ENCODE measurements at places on chromosomes 16 and 17. TPM values are rescaled to one million over a fixed set of nuclear protein-coding genes. Genes with fewer than 3 reads are reported as not detected.

GRCh38 chr16:68238029-68238345, 2.1 kb upstream of the ESRP2 start:
- peak overlapping the region; percentile 78 for H3K4me3 ChIP-seq
- H3K4me1 ChIP-seq: peaks cover 34% of the 10 kb centered on the region
- H3K36me3 ChIP-seq: no peaks in the 10 kb centered on the region
- H3K27me3 ChIP-seq: peaks cover 31% of the 10 kb centered on the region

DNA sequence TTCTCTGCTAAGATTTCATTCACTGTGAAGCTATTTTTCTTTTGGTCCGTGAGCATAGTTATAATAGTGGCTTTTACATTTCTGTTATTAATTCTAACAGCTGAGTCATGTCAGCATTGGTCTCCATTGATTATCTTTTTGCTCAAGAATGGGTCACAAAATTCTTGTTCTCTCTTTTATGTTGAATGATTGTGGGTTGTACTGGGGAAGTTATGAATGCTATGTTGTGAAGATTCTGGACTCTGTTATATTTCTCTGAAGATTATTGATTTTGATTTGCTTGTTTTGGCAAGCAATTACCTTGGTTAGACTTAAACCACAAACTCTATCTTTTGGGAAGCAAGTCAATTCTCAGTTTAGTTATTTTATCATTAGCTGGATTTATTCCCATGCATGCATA, 98.8 kb downstream of the IRX5 start:
- peaks cover 3% of the 10 kb centered on the region for H3K4me1 ChIP-seq
- H3K36me3 ChIP-seq: peaks cover 2% of the 10 kb centered on the region
- no peak overlapping the region for H3K27ac ChIP-seq
- peaks cover 62% of the 10 kb centered on the region for H3K27me3 ChIP-seq
- no peak overlapping the region for H3K4me3 ChIP-seq

DNA sequence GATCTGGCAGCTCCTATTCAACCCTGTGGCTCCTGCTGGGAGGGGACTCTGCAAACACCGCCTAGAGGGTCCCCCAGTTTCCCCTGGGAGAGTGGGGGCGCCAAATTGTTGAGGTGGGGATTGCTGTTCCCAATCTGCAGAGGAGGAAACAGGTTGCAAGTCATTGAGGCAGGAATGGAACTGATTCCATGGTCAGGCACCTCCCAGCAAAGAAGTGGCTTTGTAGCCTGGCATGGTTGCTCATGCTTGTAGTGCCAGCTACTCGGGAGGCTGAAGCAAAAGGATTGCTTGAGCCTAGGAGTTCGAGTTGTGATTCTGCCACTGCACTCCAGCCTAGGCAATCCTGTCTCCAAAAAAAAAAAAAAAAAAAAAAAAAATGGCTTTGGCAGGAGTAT, 198 bp upstream of the PYDC1 start:
- H3K36me3 ChIP-seq: no peaks in the 10 kb centered on the region
- H3K27ac ChIP-seq: no peak overlapping the region
- H3K4me3 ChIP-seq: peak overlapping the region; percentile 52
- H3K4me1 ChIP-seq: peaks cover 13% of the 10 kb centered on the region

- no peaks in the 10 kb centered on the region for H3K36me3 ChIP-seq
- no peaks in the 10 kb centered on the region for H3K4me1 ChIP-seq
- no peak within 1 kb of the TSS for H3K4me3 ChIP-seq
- H3K27me3 ChIP-seq: no peaks in the 10 kb centered on the region
- H3K27ac ChIP-seq: no peak within 1 kb of the TSS
Observed at GRCh38 chr16:70646260-70647241, at the start of gene IL34. Gene IL34 (plus strand): TSS chr16:70646559. CDS start chr16:70646948, 389 bp downstream.

GRCh38 chr17:18327556-18327955, 12.5 kb downstream of the SMCR8 start:
- peaks cover 29% of the 10 kb centered on the region for H3K36me3 ChIP-seq
- no peak overlapping the region for H3K4me3 ChIP-seq
- no peaks in the 10 kb centered on the region for H3K4me1 ChIP-seq

GRCh38 chr17:21075739-21076085, 32.9 kb upstream of the USP22 start:
- H3K4me3 ChIP-seq: no peak overlapping the region
- peaks cover 5% of the 10 kb centered on the region for H3K27me3 ChIP-seq
- peaks cover 5% of the 10 kb centered on the region for H3K4me1 ChIP-seq
- H3K27ac ChIP-seq: peak overlapping the region; percentile 41
- DNase-seq: no peak

DNA sequence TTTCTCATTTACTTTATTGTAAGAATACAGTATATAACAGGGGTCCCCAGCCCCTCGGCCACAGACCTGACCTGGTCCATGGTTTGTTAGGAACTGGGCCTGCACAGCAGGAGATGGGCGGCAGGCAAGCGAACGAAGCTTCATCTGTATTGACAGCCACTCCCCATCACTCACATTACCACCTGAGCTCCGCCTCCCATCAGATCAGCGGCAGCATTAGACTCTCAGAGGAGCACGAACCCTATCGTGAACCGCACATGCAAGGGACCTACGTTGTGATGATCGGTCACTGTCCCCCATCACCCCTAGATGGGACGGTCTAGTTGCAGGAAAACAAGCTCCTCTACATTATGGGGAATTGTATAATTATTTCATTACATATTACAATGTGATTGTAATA, 410.6 kb downstream of the SLC39A11 start:
- no peaks in the 10 kb centered on the region for H3K27me3 ChIP-seq
- H3K36me3 ChIP-seq: peaks cover 4% of the 10 kb centered on the region
- H3K27ac ChIP-seq: no peak overlapping the region
- no peak for DNase-seq

DNA sequence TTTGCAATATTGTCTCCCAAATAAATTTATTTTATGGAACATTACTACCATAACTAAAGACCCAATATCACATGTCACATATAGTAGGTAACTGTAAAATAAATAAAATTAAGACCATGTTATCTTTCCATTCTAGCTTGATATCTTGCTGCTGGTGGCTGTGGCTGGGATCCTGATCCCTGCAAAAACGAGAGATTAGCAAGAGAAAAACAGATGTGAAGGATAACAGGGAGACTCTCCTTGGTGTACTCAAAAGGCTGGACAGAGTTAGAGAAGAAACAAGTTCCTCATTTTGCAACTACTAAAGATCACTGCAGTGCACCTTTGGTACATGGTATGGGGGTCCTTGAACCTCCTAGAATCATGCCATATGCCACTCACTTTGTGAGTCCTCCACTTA, 49.7 kb downstream of the ARHGAP27 start:
- no peak for DNase-seq
- H3K4me3 ChIP-seq: no peak overlapping the region
- no peak overlapping the region for H3K27ac ChIP-seq
- peaks cover 7% of the 10 kb centered on the region for H3K27me3 ChIP-seq

DNA sequence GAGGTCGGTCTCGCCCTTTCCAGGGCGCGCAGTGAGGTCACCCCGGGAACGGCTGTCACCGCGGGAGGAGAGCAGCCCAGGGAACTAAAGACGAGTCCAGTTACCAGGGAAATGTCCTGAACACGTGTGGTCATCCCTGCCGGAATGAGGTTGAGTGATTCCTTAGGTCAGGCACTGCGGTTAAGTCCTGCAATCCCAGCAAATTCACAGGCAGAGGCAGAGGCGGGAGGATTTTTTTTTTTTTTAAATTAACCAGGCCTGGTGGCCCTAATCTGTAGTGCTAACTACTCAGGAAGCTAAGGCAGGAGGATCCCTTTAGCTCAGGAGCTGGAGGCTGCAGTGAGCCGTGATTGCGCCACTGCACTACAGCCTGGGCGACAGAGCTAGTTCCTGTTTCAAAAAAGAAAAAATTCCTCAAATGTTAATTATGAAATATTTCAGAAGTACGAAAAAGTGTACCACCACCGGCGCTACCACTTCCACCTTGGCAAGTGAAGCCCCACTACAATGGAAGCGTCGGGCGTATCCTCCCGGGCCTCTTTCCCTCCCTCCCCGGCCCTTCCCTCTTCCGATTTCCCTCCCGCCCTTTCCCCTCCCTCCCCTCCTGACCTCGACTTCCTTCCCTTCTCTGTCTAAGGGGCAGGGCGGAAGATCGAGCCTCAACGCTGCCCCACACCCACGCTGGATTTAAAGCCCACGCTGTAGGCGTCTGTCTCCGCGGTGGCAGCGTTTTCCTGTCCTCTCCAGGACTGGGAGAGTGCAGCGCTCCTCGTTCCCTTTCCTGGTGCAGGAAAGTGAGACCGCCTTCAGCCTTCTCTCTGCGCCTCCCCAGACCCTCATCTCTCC, 27.3 kb downstream of the SLFN11 start:
- peaks cover 8% of the 10 kb centered on the region for H3K4me1 ChIP-seq
- H3K27me3 ChIP-seq: peaks cover 60% of the 10 kb centered on the region
- H3K27ac ChIP-seq: no peak overlapping the region
- peak overlapping the region; percentile 72 for H3K4me3 ChIP-seq
- DNase-seq: no peak
- H3K36me3 ChIP-seq: peaks cover 4% of the 10 kb centered on the region

DNA sequence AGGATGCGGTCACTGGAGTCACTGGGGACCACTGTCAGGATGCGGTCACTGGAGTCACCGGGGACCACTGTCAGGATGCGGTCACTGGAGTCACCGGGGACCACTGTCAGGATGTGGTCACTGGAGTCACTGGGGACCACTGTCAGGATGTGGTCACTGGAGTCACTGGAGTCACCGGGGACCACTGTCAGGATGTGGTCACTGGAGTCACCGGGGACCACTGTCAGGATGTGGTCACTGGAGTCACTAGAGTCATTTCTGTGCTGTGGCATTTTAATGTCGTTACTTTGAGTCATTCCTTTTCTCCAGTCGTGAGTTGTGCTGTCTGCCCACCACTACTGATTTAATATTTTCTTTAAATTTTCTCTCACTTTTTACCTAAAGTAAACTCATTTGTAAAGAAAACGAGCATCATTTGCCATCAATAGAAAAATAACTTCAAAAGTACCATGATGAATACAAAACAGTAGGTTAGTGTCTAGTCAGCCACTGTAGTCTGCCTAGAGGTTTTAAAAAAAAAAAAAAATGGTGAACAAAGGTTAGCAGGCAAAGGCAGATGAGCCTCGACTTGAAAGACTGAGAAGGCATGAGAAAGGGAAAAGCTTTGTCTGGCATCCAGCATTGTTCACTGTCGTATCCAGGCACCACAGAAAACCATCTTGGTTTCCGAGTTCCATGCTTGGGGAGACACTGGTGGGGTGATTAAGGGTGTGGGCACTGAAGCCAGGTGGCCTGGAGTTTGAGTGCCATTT, 346.6 kb downstream of the SNX29 start:
- no peak overlapping the region for H3K27ac ChIP-seq
- no peak for DNase-seq
- H3K27me3 ChIP-seq: no peaks in the 10 kb centered on the region
- H3K4me3 ChIP-seq: no peak overlapping the region
- H3K36me3 ChIP-seq: no peaks in the 10 kb centered on the region

DNA sequence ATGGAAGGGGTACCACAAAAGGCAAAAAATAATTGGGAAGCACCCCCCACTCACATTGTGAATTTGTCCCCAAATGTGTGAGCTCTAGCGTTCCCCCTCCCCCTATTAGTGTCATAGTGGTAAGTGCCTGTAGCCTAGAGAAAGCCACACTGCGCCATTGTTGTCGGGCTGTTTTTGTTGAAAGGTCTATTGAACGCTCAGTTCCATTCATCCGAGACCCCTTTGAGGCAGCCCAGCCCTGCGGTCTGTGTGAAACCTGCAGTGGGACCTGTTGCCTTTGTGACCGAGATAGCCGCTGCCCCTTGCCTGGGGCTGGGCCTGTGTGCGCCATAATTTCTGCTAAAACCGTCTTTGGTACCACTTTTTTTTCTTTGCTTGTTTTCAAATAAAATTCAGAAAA, 3.0 kb downstream of the JPT2 start:
- peaks cover 10% of the 10 kb centered on the region for H3K36me3 ChIP-seq
- H3K4me3 ChIP-seq: no peak overlapping the region
- H3K27me3 ChIP-seq: no peaks in the 10 kb centered on the region
- no peak for DNase-seq

DNA sequence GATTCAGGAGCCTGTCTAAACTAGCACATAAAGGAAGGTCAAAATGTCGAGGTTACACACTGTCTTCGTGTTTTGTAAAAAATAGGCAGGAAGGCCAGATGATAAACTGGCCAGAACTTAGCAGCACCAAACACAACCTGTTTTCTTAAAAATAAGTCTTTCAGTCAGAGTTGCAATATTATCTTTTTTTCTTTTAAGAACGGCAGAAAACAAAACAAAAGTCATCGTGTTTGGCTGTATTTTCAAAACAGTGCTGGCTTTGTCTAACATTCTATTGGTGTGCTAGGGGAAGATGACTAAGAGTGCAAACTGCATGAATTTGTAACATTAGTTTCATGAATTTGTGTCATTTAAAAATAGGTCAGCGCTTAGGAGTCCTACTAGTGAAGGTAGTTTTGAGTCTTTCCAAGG, 5.3 kb downstream of the MAF start:
- H3K4me1 ChIP-seq: peaks cover 22% of the 10 kb centered on the region
- no peak overlapping the region for H3K4me3 ChIP-seq
- no peak overlapping the region for H3K27ac ChIP-seq

- H3K27me3 ChIP-seq: peaks cover 22% of the 10 kb centered on the region
- no peaks in the 10 kb centered on the region for H3K36me3 ChIP-seq
- H3K4me3 ChIP-seq: no peak overlapping the region
- DNase-seq: no peak
- no peak overlapping the region for H3K27ac ChIP-seq
Observed at GRCh38 chr16:48049847-48050246, 105.9 kb downstream of the ABCC12 start.

DNA sequence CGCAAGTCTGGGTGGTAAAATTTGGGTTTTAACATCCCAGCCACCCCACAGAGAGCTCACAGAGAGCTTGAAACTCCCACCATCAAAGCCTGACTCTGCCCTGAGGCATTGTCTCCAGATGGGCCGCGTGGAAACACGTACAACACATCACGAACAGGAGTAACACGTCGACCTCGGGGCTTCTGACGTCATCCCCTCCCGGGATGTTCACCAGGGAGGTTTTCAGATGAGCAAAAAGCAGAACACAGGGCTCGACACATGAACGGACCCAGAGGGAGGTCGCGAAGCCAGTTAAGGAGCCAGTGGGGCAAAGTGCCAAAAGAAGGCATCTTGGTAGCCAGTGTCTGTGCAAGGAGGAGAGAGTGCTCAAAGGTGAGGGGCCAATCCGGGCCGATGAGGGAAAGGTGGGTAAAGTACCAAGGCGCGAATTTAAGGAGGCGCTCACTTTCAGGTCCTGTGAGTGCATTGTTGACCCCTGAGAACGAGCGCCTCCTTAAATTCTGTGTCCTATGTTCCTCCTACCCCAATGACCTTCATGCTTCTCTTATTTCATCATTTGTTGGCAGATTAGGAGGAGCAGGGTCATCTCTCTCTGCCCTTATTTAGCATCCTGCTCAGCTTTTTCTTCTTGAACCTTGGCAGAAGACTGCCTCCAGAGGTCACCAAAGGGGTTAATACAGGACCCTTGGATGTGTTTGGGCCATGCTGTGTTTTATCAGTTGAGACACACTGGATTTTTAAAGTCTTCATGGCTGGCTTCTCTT, 5.6 kb downstream of the RCVRN start:
- no peak overlapping the region for H3K27ac ChIP-seq
- H3K4me1 ChIP-seq: peaks cover 15% of the 10 kb centered on the region
- DNase-seq: no peak
- no peak overlapping the region for H3K4me3 ChIP-seq
- H3K27me3 ChIP-seq: peaks cover 9% of the 10 kb centered on the region

Gene KRTAP4-3
- not detected for total RNA-seq

Gene SRR
- 17.6 TPM for total RNA-seq

Gene DPEP3
- not detected for total RNA-seq

Gene SRL
- 1.8 TPM for total RNA-seq

Gene RHBDL3
- 1.2 TPM for total RNA-seq

Gene EVPLL
- total RNA-seq: not detected
